ENCODE measurements at places on chromosomes 5 and 9.

DNA sequence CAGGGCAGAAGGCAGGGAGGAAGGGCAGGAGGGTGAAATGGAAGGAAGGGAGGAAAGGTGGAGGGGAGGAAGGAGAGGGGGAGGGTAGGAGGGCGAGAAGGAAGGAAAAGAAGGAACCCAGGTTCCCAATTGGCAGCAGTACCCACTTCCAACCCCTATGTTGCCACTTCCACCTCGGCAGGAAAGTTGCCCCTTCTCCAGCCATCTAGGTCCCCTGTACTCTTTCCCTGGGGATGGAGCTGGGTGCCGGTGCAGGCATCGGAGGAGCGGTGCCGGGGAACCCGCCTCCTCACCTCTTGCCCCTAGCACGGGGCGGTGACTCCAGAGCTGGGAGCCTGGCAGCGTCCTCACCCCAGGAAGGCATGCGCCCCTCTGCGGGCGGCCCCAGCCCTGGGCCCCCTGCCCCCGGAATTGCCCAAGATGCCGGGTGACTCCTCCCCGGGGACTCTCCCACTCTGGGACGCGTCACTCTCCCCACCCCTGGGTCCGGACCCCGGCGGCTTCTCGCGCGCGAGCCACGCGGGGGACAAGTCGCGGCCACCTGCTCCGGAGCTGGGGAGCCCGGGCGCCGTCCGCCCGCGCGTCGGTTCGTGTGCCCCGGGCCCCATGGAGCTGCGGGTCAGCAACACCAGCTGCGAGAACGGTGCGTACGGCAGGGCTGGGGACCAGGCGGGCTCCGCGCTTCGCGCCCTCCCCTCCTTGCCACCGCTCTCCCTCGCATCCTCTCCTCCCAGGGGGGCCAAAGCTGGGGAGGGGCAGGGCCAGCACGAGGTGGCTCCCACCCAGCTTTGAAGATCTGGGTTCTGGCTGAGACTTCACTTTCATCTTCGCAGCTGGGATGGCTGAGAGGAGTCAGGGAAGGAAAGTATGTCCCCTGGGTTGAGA is at the start of gene NIPAL4:
Gene NIPAL4, plus strand, starts transcription at position 499 of the 885 bp plus-strand sequence. Its CDS starts 108 bp downstream, at position 607.
- peak; percentile 43 for DNase-seq

DNA sequence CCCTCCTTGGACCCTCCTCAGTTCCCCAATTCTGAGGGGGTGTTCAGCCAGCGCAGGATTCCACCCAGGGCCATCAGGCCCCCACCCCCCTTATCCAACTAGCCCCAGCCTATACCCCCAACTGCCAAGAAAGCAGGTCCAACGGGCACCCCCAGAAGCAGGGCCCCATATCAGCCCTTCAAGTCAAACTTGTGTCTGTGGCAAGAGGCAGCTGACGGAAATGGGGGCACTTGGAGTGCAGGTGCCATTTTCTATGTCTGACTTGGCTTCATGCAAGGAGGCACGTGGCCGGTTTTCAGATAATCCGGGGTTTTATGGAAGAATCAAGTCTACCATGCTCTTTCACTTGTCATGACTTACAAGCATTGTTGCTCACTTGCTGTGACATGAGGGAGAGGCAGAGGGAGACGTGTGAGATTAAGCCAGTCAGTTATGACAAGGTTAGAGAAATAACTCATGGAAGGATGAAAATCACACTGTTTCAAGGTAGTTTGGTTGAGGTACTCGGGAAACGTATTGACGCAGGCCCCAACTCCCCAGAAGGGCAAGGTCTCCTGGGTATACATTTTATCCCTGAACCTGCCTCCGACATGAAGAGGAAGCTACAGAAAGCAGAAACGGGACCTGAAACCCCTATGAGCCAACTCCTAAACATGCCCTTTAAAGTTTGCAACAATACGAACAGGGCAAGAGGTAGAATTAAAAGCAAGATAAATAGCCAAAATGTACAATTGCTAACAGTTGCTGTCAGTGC is 26.5 kb upstream of the CLPTM1L start:
- DNase-seq, result no peak

- DNase-seq, result no peak
Observed at GRCh38 chr9:10173561-10173960, 439.2 kb downstream of the PTPRD start.

GRCh38 chr5:98989727-98990126 is 60.9 kb upstream of the CHD1 start:
- DNase-seq, result no peak

- DNase-seq, result no peak
Observed at GRCh38 chr9:33837138-33837537, 20.2 kb downstream of the UBE2R2 start.

DNA sequence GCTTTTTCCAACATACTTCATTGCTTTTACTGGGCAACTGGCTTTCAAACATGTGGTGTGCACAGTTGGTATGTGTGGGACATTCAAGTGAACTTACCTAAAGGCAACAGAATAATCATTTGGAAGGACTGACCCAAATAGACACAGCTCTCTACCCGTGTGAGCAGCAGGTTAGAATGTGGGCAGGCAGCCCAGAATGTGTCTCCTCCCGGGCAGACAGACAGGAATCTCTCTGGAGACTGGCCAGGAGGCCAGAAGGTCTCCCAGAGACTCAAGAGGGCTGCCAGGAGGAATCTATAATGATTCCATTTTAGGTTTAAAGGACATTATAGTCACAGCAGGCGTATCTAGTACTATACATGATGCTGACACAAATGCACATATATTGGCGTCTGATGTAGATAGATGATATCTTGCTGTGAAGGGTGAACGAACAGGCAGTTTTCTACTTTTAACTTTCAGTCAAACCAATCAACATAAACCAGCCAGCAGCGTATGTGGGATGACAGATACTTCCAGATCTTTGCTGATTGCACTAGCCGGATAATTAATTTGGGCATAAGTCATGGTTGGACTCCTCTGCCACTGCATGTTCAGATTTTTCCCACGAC is 297.4 kb upstream of the ZNF608 start:
- no peak for DNase-seq

GRCh38 chr5:42013561-42013960 is 88.5 kb downstream of the FBXO4 start:
- DNase-seq, result no peak

All from activated CD8-positive, alpha-beta memory T cell treated with anti-CD3 and anti-CD28 coated beads, Interleukin-2, amount 50 U/mL, for 4 hours (primary cell).